HCT116 (cell line): ENCODE measurements at places on chromosomes 4 and X.

- no peaks in the 10 kb centered on the region for H3K27me3 ChIP-seq
- H3K27ac ChIP-seq: no peak overlapping the region
- H3K36me3 ChIP-seq: no peaks in the 10 kb centered on the region
- DNase-seq: no peak
- no peak overlapping the region for H3K4me3 ChIP-seq
- no peaks in the 10 kb centered on the region for H3K4me1 ChIP-seq
Observed at GRCh38 chrX:152151256-152151655, 12.9 kb upstream of the MAGEA10 start.

- no peak overlapping the region for H3K27ac ChIP-seq
- H3K36me3 ChIP-seq: no peaks in the 10 kb centered on the region
- DNase-seq: no peak
- no peak overlapping the region for H3K4me3 ChIP-seq
- no peaks in the 10 kb centered on the region for H3K4me1 ChIP-seq
Observed at GRCh38 chrX:12582649-12583048, 208.6 kb upstream of the PRPS2 start.

GRCh38 chr4:24927049-24927448 lies 14.2 kb upstream of the CCDC149 start:
- no peak overlapping the region for H3K4me3 ChIP-seq
- H3K4me1 ChIP-seq: no peaks in the 10 kb centered on the region
- peaks cover 30% of the 10 kb centered on the region for H3K27me3 ChIP-seq
- no peak overlapping the region for H3K27ac ChIP-seq
- DNase-seq: no peak
- no peaks in the 10 kb centered on the region for H3K36me3 ChIP-seq

DNA sequence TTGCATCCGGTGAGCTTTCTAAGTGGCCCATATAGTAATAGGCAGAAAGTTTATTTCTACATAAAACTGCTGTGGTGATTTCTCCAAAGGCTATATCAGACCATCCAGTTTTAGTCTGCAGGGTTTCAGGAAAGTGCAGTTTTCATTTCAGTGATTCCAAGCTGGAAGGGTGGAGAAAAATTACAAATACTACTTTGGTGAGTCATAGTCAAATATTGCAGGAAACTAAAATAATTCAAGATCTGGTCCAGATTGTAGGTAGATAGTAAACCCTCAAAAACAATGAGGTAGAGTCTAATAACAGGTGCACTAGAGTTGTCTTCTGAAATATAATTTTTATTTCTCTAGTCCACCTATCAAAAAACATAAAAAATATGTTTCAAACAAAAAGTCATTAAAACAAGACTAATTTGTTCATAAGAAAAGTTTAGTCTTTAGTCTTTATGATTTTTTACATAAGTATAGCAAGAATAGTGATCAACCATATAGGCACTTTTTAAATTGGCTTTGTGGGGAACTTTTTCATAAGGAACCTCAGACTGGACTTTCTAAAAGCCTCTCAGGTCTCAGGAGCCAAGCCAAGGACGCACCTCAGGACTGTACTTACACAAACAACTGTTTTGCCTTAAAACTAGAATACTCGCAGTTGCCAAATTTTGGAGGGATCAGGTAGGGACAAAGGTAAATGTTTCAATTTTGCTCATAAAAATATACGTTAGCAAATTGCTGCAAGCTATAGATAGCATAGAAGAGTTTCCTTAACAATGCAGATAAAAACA lies 101.8 kb upstream of the TLR3 start:
- no peaks in the 10 kb centered on the region for H3K27me3 ChIP-seq
- no peak for DNase-seq
- no peak overlapping the region for H3K27ac ChIP-seq
- peaks cover 7% of the 10 kb centered on the region for H3K4me1 ChIP-seq
- H3K4me3 ChIP-seq: no peak overlapping the region

- H3K36me3 ChIP-seq: no peaks in the 10 kb centered on the region
- no peak for DNase-seq
- no peaks in the 10 kb centered on the region for H3K27me3 ChIP-seq
- H3K4me1 ChIP-seq: no peaks in the 10 kb centered on the region
- H3K27ac ChIP-seq: no peak overlapping the region
Observed at GRCh38 chr4:107755841-107756356, 35.9 kb upstream of the PAPSS1 start.

- no peak for DNase-seq
- no peaks in the 10 kb centered on the region for H3K36me3 ChIP-seq
- no peaks in the 10 kb centered on the region for H3K4me1 ChIP-seq
- H3K27me3 ChIP-seq: no peaks in the 10 kb centered on the region
- no peak overlapping the region for H3K4me3 ChIP-seq
- H3K27ac ChIP-seq: no peak overlapping the region
Observed at GRCh38 chr4:126172126-126172525, 857.4 kb downstream of the FAT4 start.
